RPMI8226 (cell line): ENCODE measurements at places on chromosomes 5 and 9.

DNA sequence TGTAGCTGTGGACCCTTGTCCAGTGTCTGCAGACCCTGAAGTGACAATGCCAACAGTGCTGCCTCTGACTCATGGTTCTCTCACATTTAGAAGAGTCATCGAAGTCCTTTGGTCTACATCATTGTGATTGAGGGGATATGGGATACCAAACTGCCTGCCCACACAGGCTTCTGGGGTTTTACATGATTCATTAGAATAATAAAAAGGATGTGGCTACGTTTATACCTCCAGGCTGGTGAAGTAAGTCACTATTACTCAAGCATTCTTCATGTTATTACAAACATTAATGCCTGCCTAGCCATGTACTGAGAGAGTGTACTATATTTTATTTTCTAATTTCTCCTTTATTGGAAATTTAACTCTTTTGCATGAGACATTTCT lies 365.7 kb downstream of the SPATA31D1 start:
- DNase-seq = no peak

DNA sequence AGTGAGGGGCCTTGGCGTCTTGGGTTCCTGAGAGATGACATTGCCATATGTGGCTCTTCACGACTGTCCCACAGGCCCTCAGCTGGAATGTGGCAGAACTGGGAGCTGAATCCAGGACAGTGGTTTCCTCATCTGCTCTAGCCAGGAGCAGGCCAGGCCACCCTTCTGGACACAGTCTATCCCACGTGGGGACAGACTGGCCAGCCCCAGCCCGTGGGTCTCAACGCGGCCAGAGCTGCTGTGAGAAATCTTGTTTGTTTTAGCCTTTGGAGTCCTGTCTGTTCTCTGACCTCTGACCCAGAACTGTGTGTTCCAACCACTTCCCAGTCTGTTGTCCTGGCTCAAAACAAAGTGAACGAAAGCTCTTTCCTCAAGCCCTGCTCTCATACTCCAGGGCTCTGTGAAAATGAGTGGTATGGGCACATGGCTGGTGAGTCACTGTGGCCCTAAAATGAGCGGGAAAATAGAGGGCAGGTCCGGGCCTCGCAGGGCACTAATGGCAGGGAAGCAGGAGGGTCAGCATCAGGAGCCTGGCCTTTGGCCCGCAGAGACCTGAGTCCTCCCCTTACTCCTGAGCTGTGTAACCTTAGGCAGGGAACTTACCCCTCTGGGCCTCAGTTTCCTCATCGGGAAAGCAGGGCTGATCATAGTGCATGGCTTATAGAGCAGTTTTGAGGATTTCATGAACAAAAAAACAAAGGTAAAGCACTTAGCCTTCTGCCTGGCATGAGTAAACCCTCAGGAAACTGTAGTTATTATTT lies 34.8 kb upstream of the GLRX start:
- no peak for DNase-seq

DNA sequence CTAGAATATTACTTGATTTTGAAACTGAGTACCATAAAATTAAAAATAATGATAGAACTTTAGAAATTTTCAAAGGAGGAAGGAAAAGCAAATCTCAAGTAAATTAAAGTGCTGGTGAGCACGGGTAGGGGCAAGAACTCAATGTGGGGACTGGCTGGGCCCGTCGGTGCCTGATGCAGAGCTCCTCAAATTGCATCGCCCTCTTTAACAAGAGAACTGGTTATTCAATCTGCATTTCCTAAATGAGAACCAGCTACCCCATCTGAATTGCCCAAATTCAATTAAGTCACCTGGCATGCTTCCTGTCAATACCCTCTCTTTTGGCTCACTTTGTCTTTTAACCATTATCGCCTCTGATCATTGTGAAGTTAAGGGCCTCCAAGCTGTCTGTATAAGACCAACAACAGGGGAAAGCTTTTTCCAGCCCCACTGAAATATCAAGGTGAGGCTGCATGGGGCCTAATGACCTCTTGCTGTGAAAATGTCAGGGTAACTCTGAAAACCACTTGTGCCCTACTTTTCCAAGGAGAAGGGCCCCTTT lies 316.7 kb downstream of the SLIT3 start:
- no peak for DNase-seq

GRCh38 chr9:129885018-129885669 lies 49.9 kb downstream of the USP20 start:
- DNase-seq = peak; percentile 79

DNA sequence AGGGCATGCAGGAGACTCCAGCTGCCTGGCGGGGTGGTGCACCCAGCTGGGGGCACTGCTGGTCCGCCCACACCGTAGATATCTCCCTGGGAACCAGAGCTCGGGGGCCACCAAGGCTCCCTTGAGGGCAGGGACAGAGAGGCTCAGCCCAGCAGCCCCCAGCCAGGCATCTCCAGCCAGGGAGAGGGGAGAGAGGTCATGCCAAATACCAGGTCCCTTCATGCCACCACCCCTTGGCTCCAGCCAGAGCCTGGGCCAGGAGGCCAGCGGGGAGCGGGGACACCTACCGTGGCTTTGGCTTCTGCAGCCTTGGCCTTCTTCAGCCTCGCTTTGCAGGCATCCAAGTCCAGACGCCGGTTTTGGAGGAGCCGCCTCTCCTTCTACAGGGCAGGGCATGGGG lies 14.0 kb downstream of the SH3GLB2 start:
- DNase-seq = no peak

- no peak for DNase-seq
Observed at GRCh38 chr9:18441261-18441660, 32.7 kb upstream of the ADAMTSL1 start.

DNA sequence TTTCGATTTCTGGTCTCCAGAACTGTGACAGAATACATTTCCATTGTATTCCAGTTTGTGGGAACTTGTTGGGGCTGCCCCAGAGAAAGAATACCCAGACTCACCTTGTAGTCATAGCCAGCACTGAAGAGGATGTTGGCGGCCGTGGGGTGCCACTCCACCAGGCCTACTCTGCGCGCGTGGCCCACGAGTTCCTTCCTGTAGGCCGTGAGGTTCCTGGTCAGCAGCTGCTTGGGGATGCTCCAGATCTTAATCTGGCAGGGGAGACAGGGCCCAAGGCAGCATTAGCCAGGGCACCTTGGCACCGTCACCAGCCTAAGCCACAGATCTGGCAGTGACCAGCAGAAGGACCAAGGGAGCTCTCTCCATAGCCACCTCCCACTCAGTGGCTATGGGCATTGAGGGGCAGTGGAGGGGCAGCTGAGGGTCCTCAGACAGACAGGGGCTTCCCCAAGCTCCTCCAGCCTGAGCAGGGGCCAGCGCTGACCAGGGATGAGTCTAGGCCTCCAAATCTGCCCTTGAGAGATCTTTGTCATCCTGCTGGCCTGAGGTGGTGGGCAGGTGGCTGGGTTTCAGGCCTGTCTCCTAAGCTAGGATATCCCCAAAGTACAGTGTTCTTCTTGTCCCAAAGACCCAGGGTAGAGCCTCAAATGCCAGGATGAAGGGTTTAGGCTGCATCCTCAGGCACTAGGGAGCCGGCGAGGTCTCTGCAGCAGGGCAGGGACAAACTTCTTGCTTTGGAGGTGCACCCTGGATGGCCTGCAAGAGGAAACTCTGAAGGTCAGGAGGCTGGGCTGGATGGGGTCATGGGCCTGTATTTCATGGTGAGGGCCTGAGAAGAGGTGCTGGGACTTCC lies 15.9 kb upstream of the TRIM14 start:
- no peak for DNase-seq

DNA sequence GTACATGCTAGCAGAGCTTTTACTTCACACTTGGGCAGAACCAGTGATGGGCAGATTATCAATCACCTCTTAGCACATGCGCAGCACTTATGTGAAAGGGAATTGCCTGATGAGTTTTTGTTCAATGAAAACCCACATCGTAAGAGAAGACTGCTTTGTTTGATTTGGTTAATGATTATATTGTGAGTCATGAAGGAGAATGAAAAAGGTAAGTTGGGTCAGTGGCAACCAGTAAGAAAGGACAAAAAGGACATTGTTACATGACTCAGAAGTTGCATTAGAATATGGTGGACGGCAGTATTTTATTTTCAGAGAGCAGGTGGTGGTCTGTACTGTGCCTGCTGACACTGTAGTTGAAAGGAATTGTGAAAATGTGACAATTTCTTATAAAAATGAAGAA lies 127.4 kb downstream of the AOPEP start:
- DNase-seq = no peak

GRCh38 chr9:137299203-137299565 lies 2.9 kb downstream of the NRARP start:
- DNase-seq = no peak

DNA sequence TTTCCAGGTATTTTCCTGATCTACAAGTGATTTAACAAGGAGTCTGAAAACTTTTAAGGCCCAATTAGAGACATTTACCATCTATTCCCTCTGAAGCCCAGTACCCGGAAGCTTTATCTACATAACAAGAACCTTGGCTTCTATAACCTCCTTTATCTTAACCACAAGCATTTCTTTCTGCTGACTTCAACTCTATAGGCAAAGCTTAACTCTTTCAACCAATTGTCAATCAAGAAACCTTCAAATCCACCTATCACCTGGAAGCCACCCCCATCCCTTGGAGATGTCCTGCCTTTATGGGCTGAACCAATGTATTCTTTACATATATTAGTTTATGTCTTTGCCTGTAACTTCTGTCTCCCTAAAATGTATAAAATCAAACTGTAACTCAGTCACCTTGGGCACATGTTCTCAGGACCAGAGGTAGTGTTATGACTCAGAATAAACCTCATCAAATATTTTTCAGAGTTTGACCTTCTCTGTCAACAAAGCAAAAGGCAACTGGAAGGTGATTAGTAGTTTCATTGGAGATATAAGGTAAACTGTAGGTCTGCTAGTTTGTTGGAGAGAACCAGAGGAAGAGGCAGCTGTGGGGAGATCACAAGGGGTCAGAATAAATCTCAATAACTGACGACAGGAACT lies 13.0 kb upstream of the RIMOC1 start:
- DNase-seq = no peak

DNA sequence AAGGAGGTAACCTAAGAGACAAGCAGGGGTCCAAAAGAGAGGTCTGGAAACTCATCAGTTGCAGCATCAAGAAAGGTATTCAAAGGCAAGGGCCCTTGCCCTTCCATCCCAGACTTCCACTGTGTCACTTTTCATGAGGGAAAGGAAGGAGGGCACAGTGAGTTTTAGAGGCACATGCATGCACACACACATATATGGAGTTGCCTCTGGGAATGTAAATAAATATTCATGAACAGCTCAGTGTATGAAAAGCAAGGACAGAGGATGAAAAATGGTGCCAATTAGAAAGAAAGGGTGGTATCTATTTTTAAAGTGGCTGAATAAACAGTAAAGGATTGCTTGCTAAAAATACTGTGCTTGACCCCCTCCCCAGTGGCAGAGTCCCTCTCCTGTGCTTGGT lies 105.3 kb upstream of the LRRTM2 start:
- no peak for DNase-seq

GRCh38 chr9:135536216-135536615 lies 9.7 kb upstream of the OBP2A start:
- peak; percentile 59 for DNase-seq

DNA sequence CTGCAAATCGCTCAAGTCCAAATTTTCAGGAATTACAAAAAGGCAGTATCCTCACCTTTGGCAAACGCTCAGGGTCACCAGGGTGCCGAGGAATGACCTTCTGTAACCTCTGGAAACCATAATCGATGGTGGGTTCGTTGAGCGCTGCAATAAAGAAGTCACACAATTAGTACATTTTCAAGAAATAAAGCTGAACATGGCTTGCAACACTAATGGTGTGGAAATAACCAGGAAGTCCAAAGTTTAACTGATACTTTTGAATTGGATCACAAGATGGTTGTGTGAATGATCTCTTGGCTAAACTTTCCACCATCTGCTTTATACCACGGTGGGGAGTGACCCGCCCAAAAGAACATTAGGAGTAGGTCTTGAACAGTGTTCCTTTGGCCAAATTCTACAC lies 368.7 kb downstream of the EBF1 start:
- no peak for DNase-seq

- DNase-seq = no peak
Observed at GRCh38 chr5:58204966-58205365, 254.9 kb downstream of the PLK2 start.

- no peak for DNase-seq
Observed at GRCh38 chr9:14281136-14281795, 32.7 kb downstream of the NFIB start.

GRCh38 chr5:73263001-73263710 lies 90.2 kb downstream of the TMEM174 start:
- no peak for DNase-seq

DNA sequence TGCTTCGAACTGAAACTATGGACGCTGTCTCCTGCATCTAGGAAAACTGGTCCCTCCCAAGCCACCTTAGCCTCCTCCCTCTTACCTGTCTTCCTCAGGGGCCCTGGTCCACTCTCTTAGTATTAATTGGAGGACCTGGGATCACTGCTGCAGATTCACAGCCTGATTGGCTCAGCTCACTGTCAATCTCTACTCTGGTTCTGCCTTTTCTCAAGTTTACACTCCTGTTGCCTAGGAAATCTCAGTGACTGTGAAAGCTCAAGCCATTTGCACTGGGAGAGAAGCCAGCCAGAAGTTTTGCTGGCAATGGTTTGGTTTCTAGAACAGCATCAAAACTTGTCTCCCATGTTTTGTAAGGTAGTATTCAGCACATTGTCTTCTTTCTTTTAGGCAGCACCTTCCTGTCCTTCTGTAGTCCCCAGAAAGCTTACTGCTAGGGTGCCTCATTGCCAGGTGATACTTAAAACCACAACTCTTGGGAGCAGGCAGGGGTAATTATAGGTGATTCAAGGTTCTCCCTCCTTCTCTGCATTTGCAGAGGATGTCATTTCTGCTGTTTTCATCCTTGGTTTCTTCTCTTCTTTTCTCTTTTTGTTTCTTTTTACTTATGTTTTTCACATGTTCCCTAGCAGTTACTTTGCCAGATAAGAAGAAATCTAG lies at the start of gene CAPSL:
Gene CAPSL (minus strand): TSS at position 55 of the 660 bp plus-strand sequence. CDS start 17,502 bp downstream, outside the sequence.
- DNase-seq = no peak

GRCh38 chr5:68711293-68712200 lies 382.3 kb upstream of the SLC30A5 start:
- no peak for DNase-seq

DNA sequence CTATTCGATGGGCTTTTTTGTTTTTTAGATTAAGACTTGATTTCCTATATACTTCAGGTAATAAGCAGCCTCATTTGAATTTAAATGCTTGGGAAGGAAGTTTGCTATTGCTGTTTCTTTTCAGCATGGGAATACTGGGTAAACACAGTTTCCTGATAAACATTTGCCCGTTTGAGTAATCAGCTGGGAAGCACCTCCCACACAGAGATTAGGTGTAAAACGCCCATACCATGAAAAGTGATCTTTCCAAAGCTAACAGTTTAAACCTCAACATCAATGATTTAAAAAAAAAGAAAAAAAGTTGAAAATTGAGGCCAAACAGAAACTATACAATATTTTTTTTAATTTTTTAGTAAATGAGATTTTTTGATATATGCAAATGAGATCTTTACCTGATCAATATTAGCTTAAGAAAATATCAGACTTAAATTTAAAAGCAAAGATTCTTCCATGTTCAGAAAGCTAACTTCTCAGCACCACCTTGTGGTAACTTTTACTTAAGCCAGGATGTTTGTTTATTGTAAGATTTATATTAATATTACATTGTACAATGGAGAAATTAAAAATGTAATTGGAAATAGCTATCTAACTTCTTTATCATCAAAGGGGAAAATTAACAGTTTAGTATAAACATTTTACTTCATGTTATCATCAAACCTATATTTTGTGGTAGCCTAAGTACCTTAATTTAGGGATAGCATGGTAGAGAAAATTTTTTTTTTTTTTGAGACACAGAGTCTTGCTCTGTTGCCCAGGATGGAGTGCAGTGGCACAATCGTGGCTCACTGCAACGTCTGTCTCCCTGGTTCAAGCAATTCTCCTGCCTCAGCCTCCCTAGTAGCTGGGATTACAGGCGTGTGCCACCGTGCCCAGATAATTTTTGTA lies 39.8 kb downstream of the F2RL2 start:
- peak; percentile 21 for DNase-seq
